Substantia nigra (tissue), 51 donors: ENCODE measurements at places on chromosomes 1 and 21.

GRCh38 chr1:203158960-203159665, 16.5 kb downstream of the MYBPH start:
- no peak for DNase-seq

GRCh38 chr1:27615346-27616192, 11.6 kb upstream of the AHDC1 start:
- no peak for DNase-seq

DNA sequence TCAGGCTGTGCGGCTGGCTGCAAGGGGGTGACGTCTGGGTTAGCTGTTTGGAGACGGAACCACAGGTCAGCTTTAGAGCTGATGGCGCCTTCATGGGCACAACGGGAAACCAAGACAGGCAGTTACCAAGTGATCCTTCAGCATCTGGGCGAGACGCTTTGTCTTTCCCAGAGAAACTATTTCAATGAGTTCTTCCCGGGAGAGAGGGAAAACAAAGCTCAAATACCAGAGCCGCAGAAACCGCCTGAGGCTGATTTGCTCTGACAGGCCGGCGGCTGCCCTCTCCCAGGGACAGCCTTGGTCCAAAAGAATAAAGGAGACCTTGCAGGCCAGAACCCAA, 76.5 kb downstream of the CD58 start:
- no peak for DNase-seq

- no peak for DNase-seq
These were observed 3.4 kb downstream of the HCRTR1 start for GRCh38 chr1:31620631-31621497.

- no peak for DNase-seq
These were observed 1245.1 kb upstream of the ADGRL4 start for GRCh38 chr1:80251591-80251990.

- no peak for DNase-seq
These were observed 141.5 kb downstream of the PTPRC start for GRCh38 chr1:198780376-198780775.

DNA sequence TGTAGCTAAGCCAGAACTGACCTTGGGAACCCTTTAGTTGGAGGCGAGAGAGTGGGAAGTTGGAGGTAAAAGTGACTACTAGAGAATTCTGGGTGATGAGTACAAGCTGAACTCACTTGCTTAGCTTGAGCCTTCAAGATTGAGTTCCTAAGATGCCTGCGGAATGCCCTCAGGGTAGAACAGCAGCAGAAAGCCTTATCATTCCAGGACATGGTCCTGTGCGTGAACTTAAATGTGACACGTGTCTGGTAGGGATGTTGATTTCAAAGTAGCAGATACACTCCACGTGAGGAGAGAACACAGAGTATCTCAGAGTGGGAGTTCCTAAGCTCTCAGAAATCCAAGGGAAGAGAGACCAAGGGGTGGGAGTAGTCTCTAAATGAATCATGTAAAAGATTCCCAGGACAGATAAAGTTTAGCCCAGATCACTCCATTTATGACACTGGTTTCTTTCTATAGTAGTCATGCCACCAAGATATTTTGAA, 60.1 kb downstream of the KCNK1 start:
- DNase-seq, result no peak

DNA sequence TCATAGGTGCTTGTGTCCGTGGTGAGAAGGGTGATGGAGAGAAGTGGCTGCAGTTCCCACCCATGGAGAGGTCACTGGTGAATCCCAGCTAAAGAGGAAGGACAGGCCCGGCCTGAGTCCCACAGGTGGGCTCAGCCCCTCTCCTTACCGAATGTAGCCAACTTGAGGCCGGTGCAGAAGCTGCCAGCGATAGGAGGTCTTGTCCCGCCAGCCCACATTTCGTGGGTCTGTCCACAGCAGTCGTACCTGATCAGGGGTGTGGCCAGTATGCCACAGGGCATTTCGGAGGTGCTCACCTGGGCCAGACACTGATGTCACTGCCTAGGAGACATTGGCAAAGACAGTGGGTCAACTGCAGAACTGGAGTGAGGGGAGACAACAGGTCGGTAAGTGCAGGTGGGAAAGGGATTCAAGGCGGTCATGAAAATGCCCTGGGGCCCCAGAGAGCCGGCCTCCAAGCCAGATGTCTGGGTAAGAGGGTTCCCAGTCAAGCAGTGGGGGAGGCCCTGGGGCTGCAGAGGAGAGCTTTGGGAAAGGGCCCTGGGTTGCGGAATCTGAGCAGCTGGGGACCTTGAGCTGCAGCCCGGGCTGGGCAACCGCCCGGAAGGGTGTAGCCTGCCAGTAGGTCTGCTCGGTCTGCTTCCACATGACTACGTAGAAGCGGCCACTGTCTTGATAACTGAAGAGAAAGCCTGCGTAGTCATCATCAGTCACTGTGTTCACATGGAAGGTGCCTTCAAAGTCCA, 10.6 kb downstream of the THBS3 start:
- DNase-seq, result peak; percentile 43

DNA sequence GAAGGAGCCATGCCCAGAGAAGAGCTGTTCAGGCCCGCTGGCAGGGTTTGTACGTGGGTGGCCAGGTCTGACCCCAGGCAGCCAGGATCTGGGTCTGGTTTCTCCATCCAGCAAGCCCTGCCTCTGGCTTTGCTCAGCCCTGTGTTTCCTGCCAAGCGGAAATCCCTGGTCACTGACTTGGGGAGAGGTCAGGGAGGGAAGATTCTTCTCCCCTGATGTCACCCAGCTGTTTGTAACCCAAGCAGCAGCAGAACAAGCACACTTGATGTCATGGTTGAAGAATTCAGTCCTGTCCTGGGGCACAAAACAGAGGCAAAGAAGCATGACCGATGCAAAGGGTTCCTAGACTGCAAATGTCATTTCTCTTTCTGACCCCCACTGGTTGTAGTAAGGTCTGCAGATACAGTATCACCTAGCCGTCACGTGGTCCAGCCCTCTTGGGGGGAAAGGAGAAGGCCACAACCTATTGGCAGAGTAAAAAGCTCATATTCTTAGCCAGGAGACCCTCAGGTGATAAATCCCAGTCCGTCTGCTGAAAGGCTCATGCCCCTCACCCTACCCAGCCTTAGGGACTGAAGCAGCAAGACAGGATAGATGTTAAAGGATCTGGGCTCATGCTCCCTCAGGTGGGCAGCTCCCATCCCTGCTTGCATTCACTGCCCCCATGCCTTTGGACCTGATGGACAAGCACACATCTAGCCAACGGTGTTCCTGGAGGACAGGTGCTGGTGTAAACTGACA, 120.9 kb downstream of the SYT2 start:
- no peak for DNase-seq

GRCh38 chr1:70142075-70142474, 63.3 kb downstream of the LRRC40 start:
- no peak for DNase-seq

GRCh38 chr1:205477759-205478247, 22.0 kb upstream of the BLACAT1 start:
- no peak for DNase-seq

DNA sequence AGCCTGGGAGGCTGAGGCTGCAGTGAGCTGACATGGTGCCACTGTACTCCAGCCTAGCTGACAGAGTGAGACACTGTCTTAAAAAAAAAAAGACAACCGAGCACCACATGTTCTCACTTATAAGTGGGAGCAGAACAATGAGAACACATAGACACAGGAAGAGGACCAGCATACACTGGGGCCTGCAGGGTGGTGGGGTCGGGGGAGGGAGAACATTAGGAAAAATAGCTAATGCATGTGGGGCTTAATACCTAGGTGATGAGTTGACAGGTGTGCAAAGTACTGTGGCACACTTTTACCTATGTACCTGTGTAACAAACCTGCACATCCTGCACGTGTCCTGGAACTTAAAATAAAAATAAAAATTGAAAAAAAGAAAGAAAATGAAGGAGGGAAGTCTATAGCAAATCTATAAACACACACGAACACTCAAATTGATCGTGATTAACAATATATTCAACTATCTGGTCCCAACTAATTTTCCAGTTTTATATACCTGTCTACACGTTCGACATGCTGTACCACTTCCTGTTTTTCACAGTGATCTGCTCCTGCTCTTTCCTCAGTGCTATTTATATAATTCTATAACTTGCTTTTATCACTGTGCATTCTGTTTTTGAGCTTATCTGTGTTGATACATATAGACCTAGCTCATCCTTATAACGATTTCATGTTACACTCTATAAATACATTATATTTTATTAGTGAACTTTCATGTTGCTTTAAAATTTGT, 27.2 kb downstream of the AK5 start:
- no peak for DNase-seq

- no peak for DNase-seq
These were observed 7.8 kb upstream of the PTPRF start for GRCh38 chr1:43522776-43523480.

DNA sequence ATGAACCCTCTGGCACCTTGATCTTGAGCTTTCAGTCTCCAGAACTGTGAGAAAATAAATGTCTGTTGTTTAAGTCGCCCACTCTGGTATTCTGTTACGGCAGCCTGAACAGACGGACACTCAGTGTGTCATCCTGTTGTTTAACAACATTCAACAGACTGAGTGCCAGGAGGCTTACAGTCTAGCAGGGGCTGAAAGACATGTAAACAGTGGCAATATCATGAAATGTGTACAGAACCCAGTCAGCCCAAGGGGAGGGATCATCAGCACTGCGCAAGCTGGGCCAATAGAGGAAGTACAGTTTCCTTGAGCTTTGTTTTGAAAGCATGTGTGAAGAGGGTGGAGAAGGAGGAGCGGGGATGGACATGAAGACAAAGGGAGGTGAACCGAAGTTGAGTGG, 13.6 kb downstream of the DIP2A start:
- DNase-seq, result no peak

DNA sequence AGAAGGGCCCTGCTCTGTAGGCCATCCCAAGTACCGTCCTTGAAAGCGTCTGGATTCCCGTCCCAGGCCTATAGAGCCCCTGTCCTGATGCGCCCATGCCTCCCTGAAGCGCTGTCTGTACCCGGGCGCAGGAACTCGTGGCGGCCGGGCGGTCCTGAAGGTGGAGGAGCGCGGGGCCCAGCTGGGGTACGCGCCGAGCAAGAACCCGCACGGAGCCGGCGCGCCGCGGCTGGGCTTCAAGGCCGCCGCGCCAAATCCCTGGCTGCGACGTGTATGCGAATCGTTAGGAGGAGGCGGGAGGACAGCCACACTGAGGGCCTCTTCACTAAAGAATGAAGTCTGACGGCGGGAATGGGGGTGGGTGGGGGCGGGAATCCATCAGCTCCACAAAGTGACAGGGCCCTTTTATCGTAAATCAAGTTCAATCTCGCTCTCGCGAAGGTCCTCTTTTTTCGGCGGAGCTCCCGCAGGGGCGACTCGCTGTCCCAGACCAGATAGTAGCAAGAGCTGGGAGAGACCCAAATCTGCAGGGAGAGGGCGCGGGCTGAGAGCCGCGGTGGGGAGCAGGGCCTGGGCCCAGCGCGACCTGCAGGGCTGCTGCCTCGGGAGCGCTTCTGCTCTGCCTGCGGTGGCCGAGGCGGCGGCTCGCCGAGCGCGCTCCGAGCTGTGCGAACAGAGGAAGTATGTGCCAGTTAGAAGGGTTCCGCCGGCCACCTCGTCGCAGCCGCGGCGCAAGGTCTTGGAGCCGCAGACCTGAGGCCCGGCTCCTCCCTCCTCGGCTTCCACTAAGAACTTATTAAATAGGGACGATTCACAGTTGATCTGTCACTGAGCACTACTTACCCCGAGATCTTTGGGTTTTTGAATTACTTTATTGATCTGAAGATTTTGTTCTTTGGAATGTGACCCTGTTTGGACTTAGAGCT, 10.4 kb downstream of the BARHL2 start:
- no peak for DNase-seq

GRCh38 chr1:12356004-12356890, 126.4 kb downstream of the VPS13D start:
- DNase-seq, result no peak

GRCh38 chr1:168628807-168629206, 52.4 kb downstream of the XCL1 start:
- no peak for DNase-seq

GRCh38 chr1:204218552-204218951, 4.8 kb upstream of the GOLT1A start:
- no peak for DNase-seq

GRCh38 chr1:99550198-99550597, 95.7 kb upstream of the PALMD start:
- DNase-seq, result no peak

- no peak for DNase-seq
These were observed 28.0 kb downstream of the TMEM51 start for GRCh38 chr1:15181564-15181963.

DNA sequence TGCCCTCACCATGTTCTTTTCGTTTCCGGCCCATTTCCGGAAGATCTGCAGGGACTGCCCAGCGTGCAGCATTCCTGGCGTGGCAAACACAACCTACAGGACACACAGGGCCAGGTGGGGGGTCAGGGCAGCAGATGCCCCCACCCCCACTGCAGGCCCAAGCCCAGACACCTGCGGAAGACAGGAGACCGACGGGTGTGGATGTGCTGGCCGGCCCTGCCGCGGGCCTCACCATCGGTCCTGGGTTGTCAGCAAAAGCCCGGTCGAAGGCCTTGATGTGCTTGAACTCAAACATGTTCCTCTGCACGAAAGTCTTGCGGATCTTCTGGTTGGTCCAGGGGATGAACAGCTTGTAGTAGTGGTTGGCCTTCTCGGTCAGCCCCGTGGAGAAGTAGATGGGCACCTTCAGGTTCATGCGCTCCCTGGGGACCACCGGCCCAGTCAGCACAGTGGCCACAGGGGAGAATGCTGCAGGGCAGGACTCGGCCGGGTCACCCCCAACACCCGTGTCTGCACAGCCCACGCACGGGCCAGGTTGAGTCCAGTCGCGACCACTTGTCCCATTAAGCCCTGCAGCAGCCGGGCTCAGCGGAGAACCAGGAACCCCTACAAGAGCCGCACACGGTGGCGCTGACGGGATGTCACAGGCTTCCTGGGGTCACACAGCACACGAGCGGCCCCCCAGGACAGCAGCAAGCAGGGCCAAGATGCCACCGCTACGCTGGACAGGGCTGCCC, 5.3 kb downstream of the PUSL1 start:
- no peak for DNase-seq

DNA sequence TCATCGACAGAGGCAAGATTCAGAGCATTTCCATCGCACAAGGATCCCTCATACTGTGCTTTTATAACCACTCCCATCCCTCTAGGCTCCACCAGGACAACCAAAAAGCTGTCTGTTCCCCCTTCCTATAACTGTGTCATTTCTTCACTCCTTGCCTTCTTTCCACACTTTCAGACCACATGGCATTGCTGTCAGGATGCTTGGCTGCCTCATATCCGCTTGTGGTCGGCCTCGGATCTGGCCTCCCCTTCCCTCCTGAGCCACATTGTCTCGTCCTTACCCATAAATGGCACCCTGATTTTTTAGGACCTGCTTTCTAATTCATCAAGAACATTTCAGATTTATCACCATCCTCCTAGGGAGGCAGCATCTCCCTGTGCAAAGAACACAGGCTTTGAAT, 80.5 kb downstream of the HIVEP3 start:
- DNase-seq, result no peak
